ENCODE measurements at places on chromosomes 4 and X.

- DNase-seq, result no peak
Measured at GRCh38 chrX:146006637-146007036, 189.0 kb downstream of the SLITRK2 start.

- DNase-seq, result no peak
Measured at GRCh38 chrX:41180194-41180908, 95.1 kb downstream of the USP9X start.

GRCh38 chrX:10676235-10676957 lies 56.0 kb upstream of the MID1 start:
- no peak for DNase-seq

- no peak for DNase-seq
Measured at GRCh38 chr4:75126058-75126457, 193.1 kb downstream of the PARM1 start.

All from fibroblast of skin of left biceps (primary cell).